Calu3 (cell line): ENCODE measurements at places on chromosomes 11 and 22. TPM values are rescaled to one million over a fixed set of nuclear protein-coding genes. Genes with fewer than 3 reads are reported as not detected.

The KRTAP5-7 gene
- total RNA-seq, result not detected in 2 replicates

The TBX1 gene
- not detected in 2 replicates for total RNA-seq

The OSM gene
- total RNA-seq, result not detected in 2 replicates

- no peaks in the 10 kb centered on the region for H3K36me3 ChIP-seq
- no peak overlapping the region for H3K4me3 ChIP-seq
- DNase-seq, result no peak
- no peak overlapping the region for H3K27ac ChIP-seq
These were observed 423.5 kb upstream of the B3GAT1 start for GRCh38 chr11:134835561-134835960.

DNA sequence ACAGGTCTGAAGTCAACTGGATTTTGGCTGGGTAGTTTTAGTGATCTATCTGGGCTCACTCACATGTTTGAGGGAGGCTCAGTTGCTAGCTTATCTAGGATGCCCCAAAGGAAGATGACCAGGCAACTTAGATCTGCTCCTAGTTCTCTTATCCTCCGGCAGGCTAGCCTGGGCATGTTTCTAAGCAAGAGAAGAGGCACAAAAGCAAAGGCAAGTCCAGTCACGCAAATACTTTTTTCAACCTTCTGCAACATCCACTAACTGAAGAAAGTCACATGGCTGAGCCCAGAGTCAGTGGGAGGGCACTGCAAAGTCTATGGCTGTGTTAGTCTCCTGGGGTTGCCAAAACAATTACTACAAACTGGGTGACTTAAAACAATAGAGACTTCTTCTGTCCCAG is 32.9 kb upstream of the FSHB start:
- H3K4me3 ChIP-seq, result no peak overlapping the region
- no peak for DNase-seq
- no peaks in the 10 kb centered on the region for H3K36me3 ChIP-seq

DNA sequence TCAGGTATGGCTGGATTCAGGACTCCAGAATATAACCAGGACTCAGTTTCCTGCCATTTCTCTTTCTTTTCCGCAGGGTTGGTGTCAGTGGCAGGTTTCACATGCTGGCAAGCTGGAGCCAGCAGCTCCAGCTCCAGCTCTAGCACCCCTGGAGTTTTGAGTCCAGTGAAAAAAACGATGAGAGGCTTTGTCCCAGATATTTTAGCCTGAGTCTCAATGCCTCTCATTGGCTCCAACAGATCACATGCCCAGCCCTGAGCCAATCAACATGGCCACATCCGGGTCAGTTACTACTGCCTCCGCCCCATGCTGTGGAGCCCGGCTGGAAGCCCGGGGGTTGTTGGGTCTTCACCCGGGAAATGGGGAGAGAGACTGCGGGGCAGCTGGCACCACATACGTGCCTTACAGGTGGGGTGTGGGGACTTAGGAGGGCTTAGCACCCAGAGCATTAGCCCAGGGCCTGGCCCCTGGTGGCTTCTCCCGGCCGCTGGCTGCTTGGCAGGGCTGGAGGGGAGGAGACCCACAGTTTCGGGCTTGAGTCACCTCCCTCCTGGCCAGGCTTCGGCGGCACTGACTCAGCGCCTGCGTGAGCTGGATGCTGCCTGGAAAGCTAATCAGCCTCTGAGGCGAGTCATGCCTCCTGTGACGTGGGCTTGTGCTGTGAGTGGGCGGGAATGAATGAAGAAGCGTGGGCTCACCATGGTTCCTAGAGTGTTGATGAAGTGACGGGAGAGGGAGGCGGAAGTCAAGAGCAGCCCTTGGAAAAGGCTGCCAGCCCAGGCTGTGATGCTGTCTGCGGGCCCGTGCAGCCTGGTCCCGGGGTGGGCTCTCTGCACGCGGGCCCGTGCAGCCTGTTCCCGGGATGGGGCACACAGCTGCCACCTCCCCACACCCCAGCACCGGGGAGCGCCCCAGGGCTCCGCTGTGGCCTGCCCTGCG is 15.3 kb upstream of the MRTFA start:
- H3K4me3 ChIP-seq, result peak overlapping the region; percentile 79
- H3K27ac ChIP-seq, result peak overlapping the region; percentile 97
- no peaks in the 10 kb centered on the region for H3K27me3 ChIP-seq
- peak; percentile 93 for DNase-seq

DNA sequence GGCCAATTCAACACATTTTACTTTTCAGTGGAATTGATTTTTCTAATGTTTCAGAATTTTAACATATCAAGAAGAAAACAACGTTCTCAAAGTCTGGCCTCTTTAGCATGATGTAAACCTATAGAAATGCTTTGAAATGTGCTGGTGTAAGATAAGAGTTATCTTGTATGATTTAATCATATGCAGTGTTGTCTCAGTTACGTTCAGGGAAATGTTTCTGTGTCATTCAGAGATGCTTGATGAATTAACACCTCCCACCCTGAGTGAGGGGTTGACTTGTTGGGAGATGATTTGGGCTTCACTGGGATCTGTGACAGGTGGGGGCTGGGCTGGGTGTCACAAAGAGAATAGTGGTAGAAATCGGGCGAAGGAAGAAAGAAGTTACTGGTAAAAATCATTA is 15.7 kb upstream of the MYO18B start:
- DNase-seq, result no peak
- H3K4me1 ChIP-seq, result peaks cover 8% of the 10 kb centered on the region
- no peaks in the 10 kb centered on the region for H3K36me3 ChIP-seq
- no peak overlapping the region for H3K4me3 ChIP-seq
- no peak overlapping the region for H3K27ac ChIP-seq

DNA sequence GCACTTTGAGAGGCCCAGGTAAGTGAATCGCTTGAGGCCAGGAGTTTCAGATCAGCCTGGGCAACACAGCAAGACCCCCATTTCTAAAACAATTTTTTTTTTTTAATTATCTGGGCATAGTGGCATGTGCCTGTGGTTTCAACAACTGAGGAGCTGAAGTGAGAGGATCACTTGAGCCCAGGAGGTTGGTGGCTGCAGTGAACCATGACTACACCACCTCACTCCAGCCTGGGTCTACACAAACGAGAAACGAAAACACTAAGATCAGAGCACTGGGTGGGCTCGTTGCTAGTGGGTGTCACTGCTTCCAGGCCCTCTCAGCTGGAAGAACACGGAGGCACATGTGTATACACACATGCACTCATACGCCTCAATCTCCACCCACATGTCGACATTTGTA is 4.1 kb upstream of the MOB2 start:
- peaks cover 16% of the 10 kb centered on the region for H3K4me1 ChIP-seq
- H3K36me3 ChIP-seq, result peaks cover 5% of the 10 kb centered on the region
- DNase-seq, result no peak
- no peak overlapping the region for H3K4me3 ChIP-seq
